NCI-H2081 (cell line): ENCODE measurements at places on chromosomes 4 and X.

DNA sequence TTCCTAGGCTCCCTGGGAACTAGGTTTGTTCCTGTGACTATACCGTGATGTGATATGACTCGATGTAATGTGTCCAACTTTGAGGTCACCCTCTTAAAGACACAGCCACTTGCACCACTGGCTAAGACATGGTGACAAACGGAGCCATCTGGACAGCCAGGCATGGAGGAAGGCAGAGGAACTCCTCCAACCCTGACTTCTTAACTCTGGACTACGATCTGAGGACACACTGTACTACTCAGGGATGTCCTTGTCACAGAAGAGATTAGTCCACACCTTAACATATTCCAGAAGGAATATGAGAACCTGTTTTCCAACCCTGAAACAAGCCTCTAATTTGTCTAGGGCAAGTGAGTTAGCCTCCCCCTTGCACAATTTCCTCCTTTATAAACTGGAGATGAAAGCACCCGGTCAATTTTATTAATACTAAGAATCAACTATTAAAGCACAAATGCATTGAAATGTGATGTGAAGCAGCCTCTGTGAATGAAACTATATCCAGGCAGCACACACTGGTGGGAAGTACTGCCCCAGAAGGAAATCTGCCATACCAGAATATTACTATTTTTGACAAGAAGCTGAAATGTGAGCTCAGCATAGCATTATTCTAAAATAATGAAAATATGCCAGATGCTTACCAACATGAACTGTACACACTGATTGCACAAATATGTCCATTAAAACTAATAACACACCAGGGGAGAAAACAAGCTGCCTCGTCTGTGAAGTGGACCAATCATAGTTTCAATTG, 47.3 kb downstream of the TSPAN5 start:
- no peak for DNase-seq

GRCh38 chr4:88846206-88846790, 148.7 kb upstream of the NAP1L5 start:
- no peak for DNase-seq

GRCh38 chr4:134632056-134632455, 430.5 kb upstream of the PABPC4L start:
- no peak for DNase-seq

GRCh38 chr4:183961795-183962194, 56.7 kb downstream of the STOX2 start:
- DNase-seq = no peak

GRCh38 chr4:7845493-7846128, 94.0 kb downstream of the AFAP1 start:
- no peak for DNase-seq

DNA sequence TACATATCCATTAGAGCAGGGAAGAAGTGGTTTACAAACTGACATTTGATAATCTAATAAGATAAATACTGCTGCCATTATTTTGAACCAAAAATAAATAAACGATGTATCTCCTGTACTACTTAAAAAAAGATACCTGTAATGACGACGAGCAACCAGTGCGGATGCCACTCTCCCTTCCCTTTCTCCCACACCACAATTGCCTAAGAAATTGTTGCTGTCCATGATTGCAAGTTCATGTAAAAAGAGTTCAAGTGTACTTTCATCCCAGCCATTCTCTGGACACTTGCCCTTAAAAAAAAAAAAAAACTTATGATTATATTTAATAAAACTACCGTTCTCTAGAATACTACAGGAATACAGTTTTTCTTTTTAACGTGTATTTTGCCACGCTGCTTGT, 1.4 kb downstream of the SEPSECS start:
- peak; percentile 21 for DNase-seq

GRCh38 chrX:105302246-105302645, 81.8 kb upstream of the TEX13A start:
- DNase-seq = no peak

- no peak for DNase-seq
Observed at GRCh38 chr4:8765631-8766590, 105.7 kb downstream of the HMX1 start.

- DNase-seq = no peak
Observed at GRCh38 chrX:140273921-140274320, 230.9 kb downstream of the SOX3 start.

GRCh38 chr4:54659749-54660535, 2.2 kb downstream of the KIT start:
- peak; percentile 34 for DNase-seq

DNA sequence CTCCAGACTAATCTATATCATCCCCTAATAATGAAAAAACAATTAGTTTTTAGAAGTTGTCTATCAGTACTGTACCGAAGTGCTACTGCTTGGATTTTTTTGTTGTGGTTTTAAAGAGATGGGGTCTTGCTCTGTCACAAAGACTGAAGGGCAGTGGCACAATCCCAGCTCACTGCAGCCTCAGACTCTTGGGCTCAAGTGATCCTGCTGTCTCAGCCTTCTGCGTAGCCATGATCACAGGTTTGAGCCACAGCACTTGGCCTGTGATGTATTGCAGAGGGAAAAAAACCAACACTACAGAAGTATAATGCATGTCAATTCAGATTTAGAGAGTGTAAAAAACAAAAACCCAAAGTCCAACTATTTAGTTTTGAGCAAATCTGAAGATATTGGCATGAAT, 875.0 kb downstream of the ADGRL3 start:
- no peak for DNase-seq

- no peak for DNase-seq
Observed at GRCh38 chrX:72536542-72536941, 36.1 kb downstream of the HDAC8 start.

- DNase-seq = no peak
Observed at GRCh38 chrX:6946168-6946567, 201.3 kb upstream of the STS start.

DNA sequence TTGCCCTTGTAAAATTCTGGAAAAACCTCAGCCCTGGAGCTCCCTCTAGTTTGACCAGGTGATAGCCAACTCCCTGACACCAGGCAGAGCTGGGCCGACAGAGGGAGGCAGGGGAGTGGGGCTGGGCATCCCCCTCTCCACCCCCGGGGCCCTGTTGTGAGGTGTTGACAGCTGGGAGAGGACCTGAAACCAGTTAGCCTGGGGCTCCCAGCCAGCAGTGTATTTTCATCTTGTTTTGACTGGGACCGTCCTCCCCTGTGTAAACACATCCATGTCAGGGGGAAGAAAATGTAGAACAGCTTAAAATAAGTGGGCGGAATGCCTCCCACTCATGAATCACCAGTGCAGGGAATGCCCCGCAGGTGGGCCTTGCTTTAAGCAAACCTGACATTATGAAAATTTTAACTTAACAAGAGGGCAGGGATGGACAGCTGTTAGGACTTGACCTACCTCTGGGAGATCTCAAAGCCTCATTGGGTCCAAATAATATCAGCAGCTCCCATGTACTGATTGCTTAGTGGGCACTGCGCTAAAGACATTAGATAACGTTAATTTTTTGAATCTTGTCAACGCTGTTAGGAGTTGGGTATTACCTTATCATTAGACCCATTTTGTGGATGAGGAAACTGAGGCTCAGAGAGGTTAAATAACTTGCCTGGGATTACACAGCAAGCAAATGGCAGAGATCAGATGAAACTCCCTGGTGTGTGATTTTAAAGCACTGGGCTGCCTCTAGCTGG, 45.9 kb downstream of the TSC22D3 start:
- peak; percentile 69 for DNase-seq

GRCh38 chr4:30929649-30930048, 209.5 kb downstream of the PCDH7 start:
- no peak for DNase-seq

- no peak for DNase-seq
Observed at GRCh38 chr4:3654036-3654807, 112.0 kb upstream of the ADRA2C start.
